ENCODE measurements at places on chromosomes 11 and 22.

DNA sequence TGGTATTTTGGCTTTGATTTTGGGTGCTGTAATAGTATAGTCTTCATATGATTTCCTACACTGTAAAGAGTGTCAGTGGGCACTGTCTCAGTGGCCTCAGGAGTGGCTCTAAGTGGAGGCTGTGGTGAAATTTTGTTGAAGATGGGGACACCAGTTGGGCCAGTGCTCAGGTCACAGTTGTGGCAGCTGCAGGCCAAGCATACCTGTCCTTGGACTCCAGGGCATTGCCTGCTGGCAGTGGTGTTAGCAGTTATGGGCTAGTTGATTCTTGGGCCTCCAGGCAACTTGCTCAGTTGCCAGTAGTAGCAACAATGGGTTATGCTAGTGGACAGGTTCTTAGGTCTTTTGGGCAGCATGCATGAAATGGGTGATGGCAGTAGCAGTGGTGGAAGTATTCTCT lies 39.2 kb upstream of the SLC22A25 start:
- no peak for DNase-seq

DNA sequence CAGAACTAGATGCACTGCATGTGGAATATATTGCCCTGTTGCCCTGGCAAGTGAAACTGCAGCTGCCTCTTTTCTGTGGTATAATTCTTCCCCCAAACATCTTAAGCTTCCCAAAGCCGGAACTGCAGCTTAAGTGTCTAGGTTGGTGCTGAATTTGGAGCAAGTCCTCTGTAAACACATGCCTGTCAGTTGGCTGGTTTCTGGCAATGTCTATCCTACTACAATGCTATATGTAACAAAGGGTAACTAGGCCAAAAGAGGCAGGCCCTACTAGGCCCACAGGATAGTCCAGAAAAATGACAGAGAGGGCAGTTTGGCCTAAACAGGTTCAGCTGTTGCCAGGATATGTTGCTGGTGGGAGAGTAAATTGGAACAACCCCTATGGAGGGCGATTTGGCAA lies 27.9 kb downstream of the ASCC2 start:
- no peak for DNase-seq

DNA sequence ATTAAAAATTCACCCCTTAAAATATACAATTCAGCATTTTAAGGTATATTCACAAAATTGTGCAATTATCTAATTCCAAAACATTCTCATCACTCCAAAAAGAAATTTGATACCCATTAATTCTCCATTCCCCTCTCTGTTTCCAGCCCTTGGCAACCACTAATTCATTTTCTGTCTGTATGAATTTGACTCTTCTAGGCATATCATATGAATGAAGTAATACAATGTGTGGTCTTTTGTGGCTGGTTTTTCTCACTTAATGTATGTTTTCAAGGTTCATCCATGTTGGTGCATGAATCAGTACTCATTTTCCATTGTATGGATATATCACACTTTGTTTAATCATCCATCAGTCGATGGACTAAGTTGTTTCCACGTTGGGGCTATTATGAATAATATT lies 29.0 kb upstream of the ACCSL start:
- no peak for DNase-seq

DNA sequence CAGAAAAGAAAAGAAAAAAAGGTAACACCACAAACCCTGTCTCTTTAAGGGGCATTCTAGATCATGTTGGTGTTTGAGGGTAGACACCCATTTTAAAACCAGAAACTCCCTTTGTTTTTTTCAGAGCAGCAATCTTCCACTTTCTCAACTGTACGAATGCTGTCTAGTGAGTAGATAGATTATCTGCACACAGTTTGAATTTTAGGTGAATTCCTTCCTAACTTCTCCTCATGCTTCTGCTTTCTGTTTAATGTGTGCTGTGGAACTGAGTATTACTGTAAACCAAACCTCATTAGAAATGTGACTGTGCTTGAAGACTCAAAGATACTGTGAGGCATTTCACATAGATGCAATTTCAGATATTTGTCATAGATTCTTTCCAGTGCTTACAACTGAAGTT lies 102.4 kb downstream of the PRMT3 start:
- no peak for DNase-seq

GRCh38 chr11:125494974-125495725 lies 915 bp downstream of the FEZ1 start:
- no peak for DNase-seq

- DNase-seq: no peak
These were observed 51.8 kb upstream of the SLC36A4 start for GRCh38 chr11:93249459-93250220.

DNA sequence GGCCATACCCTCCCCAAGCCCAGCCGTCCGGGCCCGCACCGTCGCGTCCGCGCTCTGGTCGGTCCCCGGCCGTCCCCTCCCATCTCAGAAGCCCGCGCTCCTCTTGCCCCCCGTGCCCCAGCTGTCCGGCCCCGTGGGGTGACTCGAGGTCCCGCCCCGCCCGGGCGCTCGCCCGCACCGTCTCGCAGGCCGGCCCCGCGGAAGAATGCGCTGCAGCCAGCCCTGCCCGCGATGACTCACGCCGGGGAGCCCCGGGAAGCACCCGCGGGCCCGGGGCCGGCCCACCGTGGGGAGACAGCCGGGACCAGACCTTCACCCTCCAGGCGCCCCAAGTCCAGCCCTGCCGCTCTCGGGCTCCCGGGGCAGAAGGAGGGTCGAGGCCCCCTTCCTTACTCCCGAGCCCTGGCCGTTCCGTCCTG lies 320 bp upstream of the PHLDA2 start:
- peak; percentile 59 for DNase-seq

- peak; percentile 81 for DNase-seq
These were observed 10.4 kb upstream of the SREBF2 start for GRCh38 chr22:41822317-41823057.

GRCh38 chr11:77035039-77035438 lies 841 bp downstream of the B3GNT6 start:
- no peak for DNase-seq

DNA sequence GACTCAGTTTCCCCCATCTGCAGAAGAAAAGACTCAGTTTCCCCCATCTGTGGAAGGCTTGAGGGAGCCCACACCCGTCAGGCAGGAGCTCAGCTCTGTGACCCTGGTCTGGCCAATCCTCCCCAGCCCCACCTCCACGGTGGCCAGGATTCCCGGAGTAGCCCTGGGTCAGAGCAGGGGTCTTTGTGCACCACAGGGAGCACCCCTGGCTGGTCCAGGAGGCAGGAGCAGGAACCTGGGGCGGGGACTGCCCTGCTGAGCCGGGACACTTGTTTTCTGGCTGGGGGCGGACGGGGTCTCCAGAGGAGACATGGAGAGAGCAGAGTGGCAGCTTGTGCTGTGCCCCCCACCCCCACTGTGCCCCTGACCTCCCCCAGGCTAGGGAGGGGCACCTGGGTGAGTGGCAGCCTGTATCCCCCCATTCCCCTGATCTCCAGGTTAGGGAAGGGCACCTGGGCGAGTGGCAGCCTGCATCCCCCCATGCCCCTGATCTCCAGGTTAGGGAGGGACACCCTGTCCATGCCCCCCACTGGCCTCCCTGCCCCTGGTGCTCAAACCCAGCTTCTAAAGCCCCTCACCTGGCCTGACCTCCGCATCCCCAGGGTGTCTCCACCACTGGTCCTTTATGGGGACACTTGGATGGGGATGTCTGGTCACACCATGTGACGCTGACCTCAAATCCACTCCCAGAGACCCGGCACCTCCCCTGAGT lies 18.8 kb downstream of the IL17REL start:
- no peak for DNase-seq

- DNase-seq: no peak
These were observed 27.2 kb downstream of the CERK start for GRCh38 chr22:46710806-46711205.

Measured in CD4-positive, alpha-beta memory T cell (primary cell).